ENCODE measurements at places on chromosomes 2 and 18.

- DNase-seq, result no peak
Measured at GRCh38 chr2:134235510-134236144, 18.2 kb upstream of the MGAT5 start.

DNA sequence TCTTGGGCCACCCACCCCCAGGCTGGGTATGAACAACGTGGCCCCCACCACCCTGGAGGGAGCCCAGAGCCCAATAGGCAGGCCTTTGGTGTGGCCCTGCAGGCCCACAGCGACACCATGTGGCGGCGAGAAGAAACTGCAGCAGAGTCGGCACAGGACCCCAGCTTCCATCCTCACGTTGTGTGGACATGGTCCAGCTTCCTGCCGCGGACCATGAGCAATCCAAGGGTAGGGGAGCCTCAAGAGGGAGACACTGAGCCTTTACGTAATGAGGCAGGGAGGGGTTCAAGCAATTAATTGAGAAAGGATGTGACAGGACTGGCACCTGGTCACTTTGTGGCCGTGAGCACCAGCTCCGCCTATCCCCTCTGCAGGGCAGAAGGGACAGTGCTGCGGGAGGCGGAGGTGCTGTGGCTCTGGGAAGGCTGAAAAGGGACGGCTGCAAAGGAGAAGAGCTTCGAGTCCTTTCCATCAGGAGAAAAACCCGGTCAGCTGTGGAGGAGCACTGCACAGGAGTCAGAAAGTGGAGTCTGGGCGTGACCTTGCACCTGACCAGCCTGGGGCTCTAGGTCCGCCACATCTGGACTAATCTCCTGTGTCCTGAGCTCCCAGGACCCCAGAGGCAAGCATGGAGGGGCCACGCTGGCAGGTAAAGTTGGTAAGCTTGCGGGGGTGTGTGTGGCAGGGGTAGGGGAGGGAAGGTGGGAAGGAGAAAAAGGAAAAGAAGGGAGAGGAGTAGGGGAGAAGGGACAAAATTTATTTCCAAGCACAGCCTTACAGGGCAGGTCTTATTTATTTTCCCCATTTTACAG lies 44.9 kb downstream of the TMEM37 start:
- no peak for DNase-seq

DNA sequence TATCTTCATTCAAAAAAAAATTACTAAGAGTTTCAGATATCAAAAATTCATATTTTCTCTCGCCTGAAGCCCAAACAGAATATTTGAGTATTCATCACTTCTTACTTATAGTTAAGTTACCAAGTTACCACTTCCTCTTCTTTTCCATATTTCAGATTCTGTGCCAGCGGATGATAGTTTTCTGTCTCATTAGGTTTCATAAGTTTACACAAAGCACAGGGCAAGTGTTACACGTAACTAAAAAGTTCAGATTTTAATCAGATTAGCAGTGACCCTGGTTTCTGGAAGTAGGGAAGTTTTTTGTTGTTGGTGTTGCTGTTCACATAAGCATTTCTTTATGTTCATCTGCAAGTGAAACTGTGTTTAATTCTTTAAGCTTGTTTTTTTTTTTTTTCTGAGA lies 10.2 kb downstream of the AFTPH start:
- no peak for DNase-seq

- DNase-seq, result no peak
Measured at GRCh38 chr2:212343167-212343566, 195.4 kb downstream of the ERBB4 start.

- peak; percentile 11 for DNase-seq
Measured at GRCh38 chr18:5543036-5543680, 639 bp downstream of the EPB41L3 start.

DNA sequence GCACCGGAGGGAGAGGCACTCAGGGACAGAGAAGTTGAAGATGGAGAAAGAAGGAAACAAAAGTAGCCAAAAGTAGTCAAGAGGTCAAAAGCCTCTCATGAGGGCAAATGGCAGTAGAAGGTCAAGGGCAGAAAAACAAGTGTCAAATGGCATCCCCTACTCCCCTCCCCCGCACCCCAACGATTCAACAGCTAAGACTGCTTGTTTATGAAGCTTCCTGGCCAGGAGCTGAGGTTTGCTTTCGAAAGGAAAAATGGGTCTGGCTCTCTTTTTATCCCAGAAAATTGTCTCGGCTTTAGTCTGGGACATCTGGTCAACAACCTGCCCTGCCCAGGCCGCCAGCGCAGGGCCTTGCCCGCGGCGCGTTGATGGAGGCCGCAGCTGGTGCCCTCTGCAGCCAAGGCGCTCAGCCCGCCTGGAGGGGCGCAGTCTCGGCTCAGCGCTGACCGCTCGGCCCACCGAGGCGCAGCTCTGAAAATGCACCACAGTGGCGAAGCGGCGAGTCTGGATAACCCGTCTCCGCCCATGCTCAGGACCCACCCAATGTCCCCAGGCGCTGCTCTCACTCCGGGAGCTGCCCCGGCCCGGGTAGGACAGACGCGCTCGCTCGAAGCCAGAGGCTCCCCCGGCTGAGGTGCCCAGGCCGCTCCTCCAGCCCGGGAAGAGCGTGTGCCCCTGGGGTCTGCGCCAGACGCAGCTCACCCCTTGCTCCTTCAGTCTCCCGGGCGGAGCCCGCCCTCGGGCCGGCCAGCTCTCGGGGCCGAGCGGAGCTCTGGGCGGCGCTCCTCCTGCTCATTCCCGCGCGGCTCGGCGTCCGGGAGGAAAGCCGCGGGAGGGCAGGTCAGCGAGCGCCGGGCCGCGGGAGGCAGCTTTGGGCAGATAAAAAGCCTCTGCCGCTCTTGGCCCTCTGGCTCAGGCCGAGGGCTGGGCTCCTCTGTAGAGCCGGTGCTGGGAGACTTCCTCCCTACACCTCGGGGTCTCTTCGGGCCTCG lies 1.8 kb upstream of the TBR1 start:
- peak; percentile 35 for DNase-seq

DNA sequence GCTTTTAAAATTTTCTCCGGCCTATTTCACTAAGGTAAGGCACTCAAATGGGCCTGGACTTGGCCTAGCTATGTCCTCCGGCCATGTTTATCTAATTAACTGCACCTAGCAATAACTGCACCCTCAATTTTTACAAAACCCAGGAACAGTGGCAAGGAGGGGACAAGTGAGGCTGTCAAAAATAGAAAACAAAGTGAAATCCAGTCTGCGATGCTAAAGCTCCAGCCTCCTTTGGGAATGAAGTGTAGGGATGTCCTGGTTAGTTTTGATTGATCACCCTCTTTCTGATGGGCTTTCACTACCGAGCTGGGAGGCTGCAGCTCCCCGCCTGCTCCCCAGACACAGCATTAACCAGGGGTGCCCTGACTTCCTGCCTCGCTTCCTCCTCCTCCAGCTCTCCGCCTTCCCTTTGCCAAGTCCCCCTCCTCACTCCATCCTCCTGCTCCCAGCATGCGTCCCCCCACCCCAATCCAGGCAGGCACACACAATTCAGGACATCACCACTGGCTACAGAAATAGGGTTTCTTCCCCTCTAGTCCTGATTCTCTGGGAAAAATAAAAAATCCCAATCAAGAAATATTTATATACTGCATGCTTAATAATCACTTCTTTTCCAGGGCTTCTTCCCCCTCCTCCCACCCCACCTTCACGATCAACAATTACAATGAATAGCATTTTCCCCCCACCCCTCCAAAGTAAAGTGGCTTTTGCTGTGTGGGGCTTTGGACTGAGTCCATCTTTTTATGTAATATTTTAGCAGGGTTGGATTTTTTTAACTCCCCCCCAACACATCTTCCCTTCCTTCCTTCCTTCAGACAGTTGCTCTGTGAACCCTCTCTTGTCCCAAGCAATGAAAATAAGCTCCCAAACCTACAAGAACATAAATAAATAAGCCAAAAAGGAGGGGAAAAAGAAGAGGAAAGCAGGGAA lies 3.3 kb upstream of the POU3F3 start:
- no peak for DNase-seq

- no peak for DNase-seq
Measured at GRCh38 chr18:76604935-76605240, 109.8 kb upstream of the ZNF516 start.

- no peak for DNase-seq
Measured at GRCh38 chr2:221559991-221560390, 12.1 kb downstream of the EPHA4 start.

- DNase-seq, result peak; percentile 59
Measured at GRCh38 chr2:95314964-95315611, 17.9 kb downstream of the KCNIP3 start.

DNA sequence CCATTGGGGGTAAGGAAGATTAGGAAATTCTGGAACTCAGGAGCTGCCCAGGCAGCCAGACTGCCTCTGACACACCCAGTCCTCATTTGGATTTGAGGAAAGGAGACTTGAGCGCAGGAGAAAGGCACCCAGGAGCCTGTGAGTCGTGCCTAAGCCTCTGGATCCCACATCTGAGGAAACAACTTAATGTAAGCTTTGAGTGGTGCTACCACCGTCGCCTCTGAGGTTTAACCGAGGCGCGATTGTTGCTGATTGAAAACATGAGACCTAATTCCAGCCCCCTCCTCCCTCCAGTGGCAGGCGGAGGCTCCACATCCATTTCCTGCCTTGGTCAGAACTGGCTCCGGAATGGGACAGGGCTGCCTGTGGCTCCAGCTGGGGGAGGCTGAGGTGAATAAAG lies 176.7 kb upstream of the PKDCC start:
- DNase-seq, result no peak

DNA sequence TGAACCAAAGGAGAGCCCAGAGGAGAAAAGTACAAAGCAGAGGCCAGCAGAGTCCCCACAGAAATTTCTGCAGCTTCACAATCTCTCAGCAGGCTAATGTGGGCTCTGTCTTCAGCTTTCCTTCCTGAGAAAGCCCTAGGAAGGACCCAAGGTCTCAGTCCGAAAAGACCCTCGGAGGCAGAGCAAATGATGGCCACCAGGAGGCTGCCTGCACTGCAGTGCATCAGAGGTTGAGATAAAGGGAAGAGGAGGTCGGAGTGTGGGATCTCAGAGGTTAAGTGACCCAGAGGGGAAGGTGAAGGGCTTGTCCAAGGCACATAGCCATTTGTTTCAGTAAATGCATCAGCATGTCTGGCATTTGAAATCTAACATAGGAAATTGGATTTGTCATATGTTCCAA lies 299.1 kb upstream of the SLC14A2 start:
- DNase-seq, result no peak

- DNase-seq, result no peak
Measured at GRCh38 chr2:16206191-16206944, 266.0 kb downstream of the MYCN start.

DNA sequence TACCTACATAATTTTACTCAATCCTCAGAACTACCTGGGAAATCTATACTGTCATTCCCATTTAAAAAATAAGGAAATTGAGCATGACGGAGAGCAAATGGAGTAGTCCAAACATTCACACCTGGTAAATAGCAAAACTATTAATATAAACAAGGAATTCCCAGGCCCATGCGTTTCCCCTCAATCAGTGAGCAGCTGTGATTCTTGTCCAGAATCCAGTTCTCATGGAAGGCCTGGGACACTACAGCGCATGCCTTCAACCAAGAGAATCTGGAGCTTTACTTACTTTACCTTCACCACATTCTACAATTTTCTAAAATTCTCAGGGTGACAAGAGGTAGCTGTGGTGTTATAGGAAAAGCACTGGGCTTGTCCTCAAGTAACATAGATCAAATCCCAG lies 259.0 kb downstream of the LRATD1 start:
- DNase-seq, result no peak

DNA sequence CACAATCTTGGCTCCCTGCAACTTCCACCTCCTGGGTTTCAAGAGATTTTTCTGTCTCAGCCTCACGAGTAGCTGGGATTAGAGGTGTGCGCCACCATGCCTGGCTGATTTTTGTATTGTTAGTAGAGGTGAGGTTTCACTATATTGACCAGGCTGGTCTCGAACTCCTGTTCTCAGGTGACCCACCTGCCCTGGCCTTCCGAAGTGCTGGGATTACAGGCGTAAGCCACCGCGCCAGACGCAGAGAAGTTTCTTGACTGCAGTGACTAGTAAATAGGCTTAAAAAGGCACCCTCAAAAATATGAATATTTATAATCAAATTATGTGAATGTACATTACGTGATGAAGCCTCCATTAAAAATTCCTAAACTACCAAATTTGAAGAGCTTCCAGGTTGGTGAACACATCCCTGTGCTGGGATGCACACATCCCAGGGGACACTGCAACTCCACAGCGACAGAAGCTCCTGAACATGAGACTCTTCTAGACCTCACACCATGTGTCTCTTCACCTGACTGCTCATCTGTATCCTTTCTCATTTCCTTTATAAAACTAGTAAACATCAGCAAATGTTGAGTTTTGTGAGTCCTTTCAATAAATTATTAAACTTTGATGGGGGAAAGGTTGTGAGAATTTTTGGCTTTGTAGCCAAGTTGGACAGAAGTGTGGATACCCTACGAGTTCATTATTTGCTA lies 203.3 kb upstream of the SPOPL start:
- no peak for DNase-seq

GRCh38 chr2:201574766-201575165 lies 68.5 kb downstream of the TMEM237 start:
- no peak for DNase-seq

DNA sequence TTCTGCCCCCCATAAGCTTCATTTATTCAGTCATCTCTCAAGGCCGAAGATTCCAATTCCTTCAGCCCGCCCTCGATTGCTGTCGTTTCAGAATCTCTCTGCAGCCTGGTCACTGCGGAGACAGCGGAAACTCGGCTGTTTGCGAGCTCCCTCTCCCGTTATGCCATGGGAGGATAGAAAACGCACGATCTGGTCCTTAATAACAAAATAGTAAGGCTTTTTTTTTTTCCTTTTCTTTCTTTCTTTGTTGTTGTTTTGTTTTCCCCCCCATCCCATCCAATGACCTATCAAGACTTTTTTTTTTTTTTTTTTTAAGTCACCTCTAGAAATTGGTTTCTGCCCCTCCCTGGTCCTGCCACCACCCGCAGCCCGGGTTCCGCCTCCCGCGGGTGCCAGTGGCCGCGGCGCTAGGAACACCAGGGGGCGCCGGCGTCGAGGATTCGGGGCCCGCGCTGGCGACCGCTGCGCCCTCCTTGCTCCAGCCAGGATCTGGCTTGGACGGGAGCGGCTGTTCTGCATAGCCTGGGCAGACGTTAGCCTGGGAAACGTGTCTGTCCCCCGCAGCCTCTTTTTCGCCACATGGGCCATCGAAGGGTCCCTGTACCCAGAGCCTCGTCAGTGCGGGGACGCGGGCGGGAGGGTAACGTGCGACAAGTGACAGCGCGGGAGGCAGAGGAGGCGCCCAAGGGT lies 10.1 kb downstream of the CPLX4 start:
- DNase-seq, result peak; percentile 34

DNA sequence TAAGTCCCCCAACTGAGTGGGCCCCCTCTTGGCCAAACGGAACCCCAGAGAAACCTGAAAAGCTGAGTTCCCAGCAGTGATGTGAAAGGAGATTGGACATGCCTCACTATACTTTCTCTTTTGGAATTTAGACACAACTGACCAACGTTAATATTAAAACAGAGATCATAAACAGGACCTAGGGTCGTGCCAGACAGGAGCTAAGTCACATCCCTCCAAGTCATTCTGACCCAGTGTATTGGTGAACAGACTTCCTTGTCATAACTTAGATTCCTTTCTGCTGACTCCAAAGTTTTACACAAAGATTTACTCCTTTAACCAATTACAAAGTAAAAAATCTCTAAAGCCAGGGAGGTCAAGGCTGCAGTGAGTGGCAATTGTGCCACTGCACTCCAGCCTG lies 46.9 kb downstream of the UXS1 start:
- DNase-seq, result no peak

All from left colon (tissue), 2 donors.